Cardiac muscle cell (in vitro differentiated cells and primary cell): ENCODE measurements at places on chromosomes 7 and 10. TPM values are rescaled to one million over a fixed set of nuclear protein-coding genes. Genes with fewer than 3 reads are reported as not detected.

Gene VWA2
- not detected in 2 replicates for total RNA-seq

Gene IFRD1
- total RNA-seq, result 22.9 and 43.3 TPM in 2 replicates

Gene PARP12
- total RNA-seq, result 1.1 and 2.2 TPM in 2 replicates

Gene FGL2
- 0.14 and 0.51 TPM in 2 replicates for total RNA-seq

Gene HSPA12A
- 6.4 and 9.6 TPM in 2 replicates for total RNA-seq

Gene INA
- 1.1 and 1.3 TPM in 2 replicates for total RNA-seq

Gene AASS
- total RNA-seq, result 25.0 and 42.1 TPM in 2 replicates

DNA sequence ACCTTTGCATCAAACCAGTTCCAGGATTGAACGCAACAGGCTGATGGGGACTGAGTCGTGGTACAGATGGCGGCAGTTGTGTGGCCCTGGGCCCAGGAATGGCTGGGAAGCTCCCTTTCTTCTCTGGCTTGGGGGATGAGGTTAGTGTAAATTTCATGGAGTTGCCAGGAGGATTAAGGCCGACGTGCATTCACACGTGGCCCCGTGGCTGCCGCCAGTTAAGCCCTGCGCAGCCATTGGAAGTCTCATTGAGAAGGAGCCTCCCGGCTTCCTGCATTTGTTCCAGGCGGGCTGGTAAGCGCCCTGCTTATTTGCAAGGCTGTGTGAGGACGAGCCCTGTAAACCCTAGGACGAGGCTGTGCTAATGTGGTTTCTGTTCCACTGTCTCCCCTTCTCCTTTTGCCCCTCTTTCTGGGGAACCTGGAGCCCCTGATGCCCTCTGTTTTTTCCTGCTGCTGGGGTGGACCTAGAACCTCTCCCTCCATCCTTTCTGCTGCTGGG, 174.7 kb upstream of the TNRC18 start:
- H3K36me3 ChIP-seq, result peaks cover 2% of the 10 kb centered on the region
- no peak overlapping the region for H3K4me3 ChIP-seq
- H3K27ac ChIP-seq, result peak overlapping the region; percentile 10
- DNase-seq, result no peak
- peaks cover 24% of the 10 kb centered on the region for H3K4me1 ChIP-seq

- H3K36me3 ChIP-seq, result no peaks in the 10 kb centered on the region
- H3K4me3 ChIP-seq, result no peak overlapping the region
- no peak overlapping the region for H3K27ac ChIP-seq
Measured at GRCh38 chr10:7649673-7650300, 17.0 kb downstream of the ITIH5 start.

- H3K36me3 ChIP-seq, result no peaks in the 10 kb centered on the region
- no peak overlapping the region for H3K4me3 ChIP-seq
- no peaks in the 10 kb centered on the region for H3K27me3 ChIP-seq
- H3K4me1 ChIP-seq, result no peaks in the 10 kb centered on the region
- no peak for DNase-seq
Measured at GRCh38 chr10:132229834-132230556, 43.2 kb downstream of the DPYSL4 start.

DNA sequence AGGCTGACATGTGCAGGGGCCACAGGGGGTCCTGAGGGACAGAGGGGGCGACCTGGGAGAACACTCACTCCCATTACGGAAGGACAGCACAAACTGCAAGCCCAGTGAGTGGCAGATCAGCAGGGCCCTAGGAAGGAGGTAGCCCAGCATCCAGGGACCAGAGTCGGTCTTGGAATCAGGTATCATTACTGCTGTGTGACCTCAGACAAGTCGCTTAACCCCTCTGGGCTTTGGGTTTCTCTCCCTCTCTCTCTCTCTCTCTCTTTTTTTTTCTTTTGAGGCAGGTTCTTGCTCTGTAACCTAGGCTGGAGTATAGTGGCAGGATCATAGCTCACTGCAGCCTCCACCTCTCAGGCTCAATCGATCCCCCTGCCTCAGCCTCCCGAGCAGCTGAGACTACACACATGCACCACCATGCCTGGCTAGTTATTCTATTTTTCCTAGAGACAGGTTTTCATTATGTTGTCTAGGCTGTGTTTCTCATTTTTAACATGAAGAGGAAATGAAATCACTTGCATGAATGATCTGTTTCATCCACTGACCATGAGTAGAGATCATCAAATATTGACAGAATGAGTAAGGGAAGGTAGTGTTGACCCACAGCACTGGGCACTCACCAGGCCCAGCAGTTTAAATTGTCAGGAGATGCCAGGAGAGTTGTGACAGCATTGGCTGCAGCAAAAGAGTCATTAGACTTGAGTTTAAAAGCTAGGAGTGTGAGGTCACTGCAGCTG, 49.4 kb downstream of the BUB3 start:
- no peaks in the 10 kb centered on the region for H3K4me1 ChIP-seq
- no peaks in the 10 kb centered on the region for H3K36me3 ChIP-seq
- H3K4me3 ChIP-seq, result no peak overlapping the region
- H3K27me3 ChIP-seq, result no peaks in the 10 kb centered on the region
- no peak for DNase-seq

GRCh38 chr10:98235846-98236245, 32.1 kb downstream of the LOXL4 start:
- no peaks in the 10 kb centered on the region for H3K36me3 ChIP-seq
- no peaks in the 10 kb centered on the region for H3K27me3 ChIP-seq
- H3K4me3 ChIP-seq, result no peak overlapping the region
- H3K27ac ChIP-seq, result no peak overlapping the region
- H3K4me1 ChIP-seq, result peaks cover 6% of the 10 kb centered on the region
